Activated CD4-positive, CD25-positive, alpha-beta regulatory T cell (primary cell): ENCODE measurements at places on chromosomes 3 and 15.

DNA sequence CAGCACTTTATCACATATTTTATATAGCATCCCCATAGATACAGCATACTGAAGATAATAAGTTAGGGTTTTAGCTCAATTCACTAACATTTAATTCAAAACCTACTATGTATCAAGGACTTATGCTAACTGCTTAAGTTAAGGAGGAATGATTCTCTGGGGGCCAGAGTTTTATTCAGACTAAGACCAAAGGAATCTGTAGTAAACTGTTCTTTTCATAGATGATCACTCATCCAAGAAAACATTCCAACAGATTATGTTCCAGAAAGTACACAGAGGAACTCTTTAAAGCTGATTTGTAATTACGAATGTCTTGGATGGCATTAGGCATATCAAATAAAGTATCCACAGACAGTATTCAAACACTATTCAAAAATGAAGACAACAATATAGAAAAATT, 226.4 kb downstream of the SCAPER start:
- no peak for DNase-seq

DNA sequence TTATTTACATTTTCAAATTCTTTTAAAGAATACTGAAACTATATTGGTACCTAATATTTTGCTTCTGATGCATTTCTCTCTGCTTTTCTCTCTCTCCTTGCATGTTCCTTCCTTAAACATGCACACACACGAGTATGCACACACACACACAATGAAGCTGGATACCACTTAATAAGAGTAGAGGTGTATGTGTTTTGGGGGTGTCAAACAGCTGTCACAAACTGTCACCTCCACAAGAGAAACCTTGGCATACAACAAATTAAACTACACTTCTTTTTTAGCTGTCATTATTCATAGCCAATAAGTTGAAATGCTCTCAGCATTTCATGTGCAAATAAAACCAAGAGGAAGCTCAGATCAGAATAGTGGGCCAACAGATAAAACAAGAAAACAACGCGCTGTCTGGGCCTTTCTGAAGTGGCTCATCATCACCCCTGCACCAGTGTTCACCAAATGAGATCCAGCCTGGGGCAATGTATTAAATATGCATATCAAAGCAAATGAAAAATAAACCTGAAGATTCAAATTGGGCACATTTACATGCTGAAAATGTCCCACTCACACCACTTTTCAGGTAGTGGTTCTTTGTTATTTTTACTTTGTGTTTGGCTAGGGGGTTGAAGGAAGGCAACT, 9.7 kb downstream of the MEIS2 start:
- DNase-seq, result no peak

DNA sequence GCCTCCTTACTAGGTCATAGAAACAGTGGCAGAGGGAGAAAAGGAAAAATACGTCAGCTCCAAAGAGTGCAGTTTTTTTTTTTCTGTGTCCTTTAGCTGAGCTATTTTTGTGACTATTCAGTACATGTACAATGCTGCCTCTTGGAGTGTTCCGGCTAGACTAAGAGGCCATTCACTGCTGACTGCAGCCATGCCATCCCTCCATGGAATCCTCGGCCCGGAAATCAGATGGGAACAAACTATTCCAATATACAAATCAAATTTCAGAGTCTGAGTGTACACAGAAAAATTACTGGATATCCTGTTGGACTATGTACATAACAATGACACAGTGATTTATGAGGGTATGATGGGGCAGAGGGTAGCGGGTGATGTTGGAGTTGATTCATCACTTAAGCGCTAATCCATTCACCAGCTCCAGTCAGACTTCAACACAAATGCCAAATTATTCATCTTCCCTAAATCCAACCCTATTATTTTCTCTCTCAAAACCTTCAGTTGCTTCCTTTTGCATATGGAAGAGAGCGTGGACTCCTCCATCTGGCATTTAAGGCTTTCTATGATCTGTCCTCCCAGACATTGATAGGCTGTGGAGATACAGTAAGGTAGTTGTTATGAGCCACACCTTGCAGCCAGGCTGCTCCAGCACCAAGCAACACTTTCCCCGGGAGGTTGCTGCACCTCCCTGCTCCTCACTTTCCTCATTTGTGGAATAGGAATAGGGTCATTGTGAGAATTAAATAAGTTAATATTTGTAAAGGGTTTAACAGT, 109.1 kb downstream of the LPP start:
- DNase-seq, result no peak

- no peak for DNase-seq
These were observed 130.1 kb downstream of the TAFA4 start for GRCh38 chr3:68802111-68802870.

- DNase-seq, result no peak
These were observed 10.5 kb downstream of the ANPEP start for GRCh38 chr15:89803941-89804800.

- no peak for DNase-seq
These were observed 30.2 kb downstream of the TTBK2 start for GRCh38 chr15:42890161-42890913.

DNA sequence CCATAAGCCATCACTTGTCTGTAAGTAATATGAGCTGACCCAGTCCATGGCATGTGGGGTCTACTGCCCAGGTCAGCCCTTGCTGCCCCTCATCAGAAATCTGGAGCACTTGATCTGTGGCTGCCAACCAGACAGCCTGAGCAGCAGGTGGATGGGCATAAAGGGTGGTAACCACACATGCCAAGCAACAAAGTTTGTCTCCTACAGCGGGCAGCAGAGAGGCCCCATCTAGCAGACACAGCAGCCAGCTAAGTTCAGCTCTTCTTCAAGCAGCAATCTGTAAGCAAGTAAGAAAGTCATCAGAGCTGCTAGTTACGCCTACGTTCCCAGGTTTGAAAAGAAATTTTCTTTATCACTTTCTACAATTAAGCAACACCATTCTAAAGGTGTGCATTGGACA, 27.9 kb downstream of the CHCHD4 start:
- no peak for DNase-seq
